Stimulated activated CD8-positive, alpha-beta memory T cell treated with anti-CD3 and anti-CD28 coated beads, Interleukin-2, amount 100 ng/mL, for 48 hours (primary cell): ENCODE measurements at places on chromosomes 5 and 9.
A peak's percentile ranks its signal among the peaks of the same experiment; 100 is the strongest.

DNA sequence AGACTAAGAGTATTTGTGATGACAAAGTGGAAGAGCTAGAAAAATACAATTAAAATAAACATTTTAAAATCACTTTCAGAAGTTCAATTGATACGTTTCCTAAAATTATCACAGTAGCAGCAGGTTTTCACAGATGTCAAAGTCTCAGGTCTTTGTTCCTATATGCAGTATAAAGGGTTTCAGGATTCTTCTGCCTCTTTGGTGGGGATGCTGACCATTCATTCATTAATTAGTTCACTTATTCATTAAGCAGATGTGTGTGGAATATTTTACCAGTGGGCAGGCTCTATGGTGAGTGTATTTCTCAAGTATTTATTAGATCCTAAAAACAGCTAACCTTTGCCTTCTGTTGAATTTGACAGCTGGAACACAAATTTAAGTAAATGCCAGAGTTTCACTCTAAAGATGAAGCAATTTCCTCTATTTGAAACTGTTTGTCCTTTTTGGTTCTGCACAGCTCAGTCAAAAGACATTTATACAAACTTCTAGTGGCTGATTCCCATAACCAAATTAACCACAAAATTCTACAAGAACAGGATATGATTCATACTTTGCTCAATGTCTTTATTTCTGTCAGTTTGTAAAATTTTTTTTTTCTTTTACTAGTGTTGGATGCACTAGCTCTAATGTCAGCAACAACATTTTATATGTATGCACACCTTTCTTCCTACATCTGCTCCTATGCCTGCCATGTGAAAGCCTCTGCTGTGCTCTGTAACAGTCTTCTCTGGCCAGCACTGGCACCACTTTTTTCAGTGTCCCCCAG is 75.9 kb upstream of the PRR16 start:
- DNase-seq, result no peak

GRCh38 chr5:167603135-167603534 is 688.3 kb upstream of the WWC1 start:
- no peak for DNase-seq

GRCh38 chr9:72839085-72839484 is 113.8 kb downstream of the ALDH1A1 start:
- DNase-seq, result no peak

GRCh38 chr5:57432876-57433275 is 49.7 kb downstream of the ACTBL2 start:
- DNase-seq, result no peak

- no peak for DNase-seq
These were observed 259.6 kb downstream of the CDH12 start for GRCh38 chr5:22593592-22593991.

DNA sequence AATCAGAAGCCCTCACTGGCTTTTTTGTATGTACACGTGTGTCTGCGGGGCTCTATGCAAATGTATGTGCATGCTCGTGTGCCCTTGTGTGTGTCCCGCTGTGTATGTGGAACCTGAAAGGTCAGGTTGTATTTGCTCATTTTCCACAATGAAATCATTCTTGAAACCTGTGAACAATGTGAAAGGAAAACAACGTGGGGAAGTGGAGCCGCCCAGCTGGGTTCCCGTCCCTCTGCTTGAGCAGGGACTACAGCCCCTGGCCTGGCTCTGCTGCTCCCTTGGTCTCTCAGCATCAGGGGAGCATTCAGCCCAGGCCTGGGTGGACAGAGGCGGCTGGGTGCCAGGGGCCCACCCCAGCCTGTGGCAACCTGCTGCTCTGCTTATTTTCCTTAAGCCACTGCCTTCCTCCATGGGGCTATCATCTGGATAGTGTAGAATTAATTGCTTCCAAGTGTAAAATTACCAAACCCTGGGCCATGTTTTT is 3.0 kb downstream of the ECSCR start:
- no peak for DNase-seq

DNA sequence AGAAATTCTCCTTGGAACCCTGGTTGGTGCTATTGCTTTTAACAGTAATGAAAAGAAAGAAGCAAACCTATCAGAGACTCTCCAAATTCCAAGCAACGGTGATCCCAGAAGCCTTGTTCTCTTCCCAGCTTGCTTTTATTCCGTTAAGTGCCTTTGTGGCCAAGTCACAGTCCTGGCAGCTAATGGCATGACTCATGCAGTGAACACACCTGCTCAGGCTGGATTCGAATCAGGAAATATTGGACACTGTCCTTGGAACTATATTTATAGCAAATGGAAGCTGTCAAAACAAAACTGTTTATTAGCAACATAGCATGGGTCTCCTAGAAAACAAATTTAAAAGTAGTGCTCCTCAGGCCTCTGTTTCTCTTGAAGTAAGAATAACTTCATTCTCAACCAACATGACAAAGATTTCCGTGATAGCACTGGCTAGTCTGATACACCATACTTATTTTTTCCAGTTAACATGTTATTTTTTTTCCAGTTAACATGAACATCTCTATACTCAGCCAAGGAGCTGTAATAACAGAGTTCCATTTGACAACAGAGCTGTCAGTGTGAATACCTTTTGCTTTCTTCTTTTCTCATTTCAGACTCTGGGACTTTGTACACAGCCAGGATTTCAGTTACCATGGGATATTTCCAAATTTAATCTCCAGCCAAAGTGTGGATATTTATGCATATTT is 502.4 kb downstream of the GADD45G start:
- DNase-seq, result no peak

- DNase-seq, result no peak
These were observed 23.4 kb downstream of the WNT8A start for GRCh38 chr5:138107213-138107612.

- DNase-seq, result no peak
These were observed 313.7 kb downstream of the NR2F1-AS1 start for GRCh38 chr5:93267276-93267675.

DNA sequence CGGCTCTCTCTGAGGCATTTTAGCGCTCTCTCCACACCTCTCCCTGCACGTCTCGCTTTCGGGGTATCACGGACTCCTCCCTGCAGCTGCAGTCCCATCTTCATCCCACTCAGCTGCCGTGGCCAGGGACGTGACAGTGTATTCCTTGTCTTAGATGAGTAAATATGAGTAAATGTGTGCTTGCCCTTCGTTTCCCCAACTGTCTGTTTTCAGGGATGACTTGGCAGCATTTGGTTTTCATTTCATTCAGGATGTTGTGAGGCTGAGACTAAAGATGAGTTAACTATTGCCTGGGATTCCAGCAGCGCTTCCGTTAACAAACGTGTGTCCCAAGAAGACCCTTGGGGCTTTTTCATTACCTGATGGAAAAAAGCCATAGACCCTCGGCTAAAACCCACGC is 29.5 kb downstream of the GDNF start:
- DNase-seq, result no peak

DNA sequence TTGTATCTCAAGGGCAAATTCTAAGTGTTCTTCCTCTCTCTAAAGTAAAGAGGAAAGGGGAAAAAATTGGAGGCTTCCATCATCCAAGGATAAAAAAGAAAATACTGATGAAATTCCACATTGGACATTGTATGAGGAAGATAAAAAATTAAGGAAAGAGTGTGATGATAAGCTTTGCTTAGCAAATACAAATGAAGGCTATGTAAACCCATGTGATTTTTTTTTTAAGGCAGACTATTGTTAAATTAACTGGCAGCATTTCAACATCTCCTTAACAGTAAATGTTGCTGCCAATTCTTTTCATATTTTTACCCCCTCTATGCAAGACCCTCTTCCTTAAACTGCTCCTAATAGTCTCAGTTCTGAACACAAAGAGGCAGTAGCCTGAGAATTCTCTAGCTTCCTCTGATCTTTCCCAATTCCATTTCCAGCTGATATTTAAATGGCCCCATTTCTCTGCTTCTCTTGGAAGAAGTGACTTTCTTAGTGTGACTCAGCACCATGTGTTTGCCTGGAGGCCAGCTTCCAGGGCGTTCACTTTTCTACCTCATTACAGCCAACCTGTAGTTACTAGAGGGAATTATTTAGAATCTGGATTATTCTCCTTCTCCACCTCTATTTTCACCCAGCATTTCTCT is 159.7 kb downstream of the TLE1 start:
- no peak for DNase-seq

DNA sequence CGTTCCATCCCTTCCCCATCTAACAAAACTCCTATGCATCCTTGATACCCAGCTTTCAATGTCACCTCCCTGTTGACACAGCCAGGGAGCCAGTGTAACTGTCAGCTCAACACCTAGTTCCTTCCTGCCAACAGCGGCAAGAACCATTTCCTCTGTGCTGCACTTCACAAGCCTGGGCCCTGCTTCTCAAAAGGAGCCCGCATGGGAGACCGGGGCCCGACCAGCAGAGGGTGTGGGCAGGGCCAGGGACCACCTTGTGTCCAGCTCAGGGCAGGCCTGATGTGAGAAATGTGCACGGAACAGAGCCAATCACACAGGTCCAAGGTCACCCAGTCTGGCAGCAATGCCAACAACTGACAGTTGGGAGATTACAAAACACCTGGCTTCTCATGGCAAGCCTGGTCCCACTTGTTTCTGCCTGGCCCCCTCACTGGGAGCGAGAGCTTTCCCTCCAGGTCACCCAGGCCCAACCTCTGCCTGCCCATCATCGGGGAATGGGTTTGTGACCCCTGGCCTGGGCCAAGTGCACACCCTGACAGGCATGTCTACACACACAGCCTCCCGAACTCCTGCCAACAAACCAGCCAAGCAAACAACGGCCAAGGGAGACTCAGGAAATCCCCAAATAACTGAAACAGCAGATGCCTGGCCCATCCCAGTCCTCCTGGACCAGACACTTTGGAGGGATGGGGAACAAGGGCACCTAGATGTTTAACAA is 3.1 kb downstream of the RNF44 start:
- DNase-seq, result no peak

DNA sequence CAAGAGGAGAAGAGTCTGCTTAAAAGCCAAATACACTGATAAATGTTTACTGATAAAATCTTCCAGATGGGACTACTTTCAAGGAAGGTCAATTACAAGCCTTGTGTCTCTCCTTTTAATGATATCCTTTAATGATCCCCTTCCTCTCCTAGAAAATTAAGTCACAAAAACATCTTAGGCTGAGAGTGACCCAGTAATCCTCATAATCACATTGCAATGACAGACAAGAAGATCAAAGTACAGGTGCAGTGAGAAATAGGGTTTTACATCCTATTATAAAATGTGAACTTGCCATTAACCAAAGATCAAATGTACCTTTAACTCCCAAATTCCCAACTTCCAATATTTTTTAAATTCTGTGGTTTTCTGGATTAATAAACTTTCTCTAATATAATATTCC is 514.8 kb downstream of the RAB3C start:
- no peak for DNase-seq

GRCh38 chr5:65961633-65962032 is 35.3 kb downstream of the ERBIN start:
- no peak for DNase-seq

DNA sequence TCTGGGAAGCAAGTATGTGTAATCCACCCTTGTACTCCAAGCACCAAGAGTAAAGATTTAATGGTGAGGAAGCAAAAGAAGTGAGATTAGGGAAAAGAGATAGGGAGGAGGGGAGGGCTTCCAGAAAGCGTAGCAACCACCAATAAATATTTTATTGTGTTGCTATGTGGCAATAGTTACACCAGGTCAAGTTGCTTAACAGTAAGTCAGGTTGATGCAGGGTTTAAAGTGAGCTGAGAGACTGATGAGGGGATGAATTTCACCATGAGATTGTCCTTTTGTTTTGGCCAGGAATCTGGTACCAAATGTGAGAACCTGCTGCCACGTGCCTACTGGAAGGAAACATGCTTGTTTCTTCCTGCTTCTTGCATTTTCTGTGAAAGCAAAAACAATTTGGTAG is 62.7 kb downstream of the PCSK5 start:
- DNase-seq, result no peak

DNA sequence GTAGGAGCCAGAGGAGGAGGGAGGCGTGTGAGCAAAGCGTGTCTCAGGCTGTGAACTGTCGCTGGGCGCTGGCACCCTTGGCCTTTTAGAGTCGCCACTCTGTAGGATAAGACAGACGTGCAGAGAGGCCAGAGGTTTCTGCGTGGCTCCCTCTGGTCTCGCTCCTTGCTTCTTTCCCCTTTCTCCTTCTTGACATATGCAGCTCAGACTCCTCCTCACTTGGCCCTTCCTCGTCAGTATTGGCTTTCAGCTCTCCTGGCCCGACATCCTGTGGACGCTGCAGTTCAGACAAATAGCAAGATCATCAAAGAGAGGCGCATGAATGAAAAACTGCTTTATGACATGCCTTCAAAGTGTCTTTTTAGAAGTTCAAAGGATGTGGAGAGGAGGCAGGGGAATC is 116.8 kb upstream of the SPRY4 start:
- DNase-seq, result no peak

- DNase-seq, result peak; percentile 2
These were observed at the start of gene PLEKHG4B for GRCh38 chr5:91556-92263. Gene PLEKHG4B, plus strand, starts transcription at chr5:92168. Its CDS starts 64 bp downstream, at chr5:92232.

DNA sequence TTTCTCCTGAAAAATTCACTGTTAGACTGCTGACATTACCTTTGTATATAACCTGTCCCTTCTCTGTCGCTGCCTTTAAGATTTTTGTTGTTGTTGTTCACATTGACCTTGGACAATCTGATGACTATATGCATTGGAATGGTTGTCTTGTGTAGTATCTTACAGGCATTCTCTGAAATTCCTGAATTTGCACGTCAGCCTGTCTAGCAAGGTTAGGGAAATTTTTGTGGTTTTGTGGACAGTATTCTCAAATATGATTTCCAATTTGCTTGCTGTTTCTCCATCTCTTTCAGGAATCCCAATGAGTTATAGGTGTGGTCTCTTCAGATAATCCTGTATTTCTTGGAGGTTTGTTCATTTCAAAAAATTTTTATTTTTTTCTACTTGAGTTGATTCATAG is 140.8 kb downstream of the PRR16 start:
- no peak for DNase-seq

DNA sequence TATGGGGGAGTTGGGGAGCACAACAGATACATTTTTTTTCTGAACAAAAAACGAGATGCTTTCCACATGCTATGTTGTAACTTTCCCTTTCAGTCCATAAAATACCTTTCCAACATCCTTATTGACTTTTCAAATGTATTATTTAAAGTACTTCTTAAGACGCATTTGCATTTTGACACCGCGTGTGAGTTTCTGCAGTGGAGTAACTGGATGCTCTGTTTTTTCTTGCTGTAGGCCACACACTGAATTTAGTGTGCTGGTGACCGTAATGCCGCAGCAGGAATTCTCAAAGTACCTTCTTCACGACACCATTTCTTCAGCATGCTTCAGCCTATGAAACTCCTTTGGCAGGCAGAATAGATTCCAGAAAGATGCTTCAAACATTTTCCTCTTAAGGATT is 14.3 kb upstream of the EPB41L4B start:
- DNase-seq, result no peak

GRCh38 chr5:153530357-153531143 is 40.1 kb downstream of the GRIA1 start:
- DNase-seq, result no peak

DNA sequence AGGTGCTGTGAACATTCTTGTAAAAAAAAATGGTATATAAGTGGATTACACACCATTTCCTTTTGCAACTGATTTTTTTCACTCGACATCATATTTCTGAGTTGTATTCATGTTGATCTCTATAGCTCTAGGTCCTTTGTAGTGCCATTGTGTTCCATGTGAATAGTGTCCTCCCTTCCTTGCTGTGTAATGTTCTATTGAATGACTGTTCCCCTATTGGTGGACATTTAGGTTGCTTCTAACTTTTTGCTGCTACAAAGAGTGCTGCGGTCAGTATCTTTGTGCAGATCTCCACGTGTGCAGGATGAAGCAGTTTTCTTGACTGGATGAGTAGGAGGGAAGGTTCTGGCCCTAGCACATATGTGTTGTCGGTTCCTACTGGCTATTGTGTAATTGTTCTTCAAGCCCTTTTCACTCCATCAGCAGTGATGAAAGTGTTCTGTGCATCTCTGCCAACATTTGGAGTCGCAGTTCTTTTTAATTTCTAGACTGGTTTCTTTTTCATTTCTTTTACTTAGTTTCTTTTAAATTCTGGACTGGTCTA is 20.2 kb downstream of the DAB2IP start:
- no peak for DNase-seq
